ENCODE measurements at places on chromosomes 11 and 22. TPM values are rescaled to one million over a fixed set of nuclear protein-coding genes. Genes with fewer than 3 reads are reported as not detected.

DNA sequence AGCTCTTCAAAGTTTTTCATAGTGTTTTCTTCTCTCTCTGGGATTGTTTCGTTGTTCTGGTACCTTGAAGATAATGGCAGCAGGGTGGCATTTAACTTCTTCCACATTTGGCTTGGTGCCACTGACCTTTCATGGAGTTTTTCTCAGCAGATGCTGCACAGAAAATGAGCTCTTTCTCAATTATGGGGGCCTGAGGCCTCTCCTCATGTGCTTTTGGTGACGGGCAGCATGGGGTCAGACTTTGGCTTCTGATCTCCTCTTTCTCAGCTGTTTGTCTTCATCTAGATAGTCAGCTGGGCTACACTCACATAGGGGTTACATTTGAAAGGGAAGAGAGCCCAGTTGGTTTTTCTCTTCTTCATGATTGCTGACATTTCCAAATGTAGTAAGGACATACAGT, 76.3 kb downstream of the FAT3 start:
- DNase-seq: no peak

GRCh38 chr11:71565263-71565662, at the start of gene KRTAP5-10:
KRTAP5-10 (plus strand) TSS chr11:71565563; CDS start chr11:71565588, 25 bp downstream.
- DNase-seq: no peak

DNA sequence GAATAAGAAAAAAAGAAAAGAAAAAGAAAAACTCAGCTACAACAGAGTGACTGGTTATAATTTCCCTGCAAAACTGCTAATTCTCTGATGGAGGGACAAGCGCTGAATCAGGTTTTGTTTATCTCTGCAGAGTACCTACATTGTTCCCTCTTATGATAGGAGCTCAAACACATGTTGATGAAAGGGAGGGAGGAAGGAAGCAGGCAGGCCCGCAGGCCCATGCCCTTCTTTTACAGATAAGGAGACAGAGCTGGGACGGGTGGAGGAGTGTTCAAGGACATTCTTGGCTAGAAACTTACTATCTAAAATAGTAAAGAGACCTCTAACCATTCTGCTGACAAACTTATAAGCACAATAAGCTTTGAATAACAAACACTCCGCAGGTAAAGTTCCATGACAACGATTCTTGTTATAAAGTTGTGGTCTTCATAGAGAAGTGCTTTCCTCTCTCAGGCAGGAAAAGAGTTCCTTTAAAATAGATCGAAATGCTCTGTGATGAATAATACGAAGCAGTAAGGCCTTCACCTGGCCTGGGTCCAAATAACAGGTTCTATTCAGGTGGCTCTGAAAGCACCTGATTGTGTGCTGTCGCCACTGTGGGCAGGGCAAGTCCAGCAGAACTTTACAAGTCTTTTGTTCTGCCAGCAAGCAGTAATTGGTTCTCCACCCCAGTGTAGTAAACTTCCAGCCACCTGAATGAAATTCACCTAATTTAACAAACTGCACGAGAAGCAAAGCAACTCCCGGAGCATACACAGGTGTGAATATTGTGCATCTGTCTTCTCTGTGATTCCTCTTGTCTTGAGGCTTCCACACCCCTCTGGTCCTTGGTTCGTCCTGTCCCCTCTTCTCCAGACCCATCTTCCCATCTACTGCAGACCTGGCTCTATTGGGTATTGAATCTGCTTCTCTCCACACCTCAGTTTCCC, 15.3 kb upstream of the MICAL2 start:
- no peak for DNase-seq

- DNase-seq: peak; percentile 36
Measured at GRCh38 chr11:30346068-30346688, 23.3 kb downstream of the ARL14EP start.

DNA sequence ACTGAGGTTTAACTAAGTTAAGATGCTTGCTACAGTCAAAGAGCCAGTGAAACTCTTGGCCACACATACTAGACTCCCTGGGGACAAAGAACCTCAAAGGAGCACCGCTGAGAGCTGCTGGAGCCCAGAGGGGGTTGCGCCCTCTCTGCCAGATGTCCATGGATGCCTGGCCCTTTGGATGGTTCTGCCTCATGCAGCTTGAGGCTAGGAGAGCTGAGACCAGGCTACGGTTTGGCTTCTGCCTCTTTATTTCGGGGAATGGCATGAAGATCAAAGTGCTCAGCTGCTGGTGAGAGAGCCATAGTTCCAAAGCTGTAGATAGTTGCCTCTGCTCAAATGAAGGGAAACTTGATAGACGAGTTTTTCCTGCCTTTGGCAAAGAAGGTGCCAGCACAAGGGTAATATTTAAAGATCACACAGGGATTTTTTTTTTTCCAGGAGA, 43.0 kb downstream of the RASSF10 start:
- peak; percentile 33 for DNase-seq

- no peak for DNase-seq
Measured at GRCh38 chr11:31340903-31341572, 28.5 kb downstream of the DCDC1 start.

DNA sequence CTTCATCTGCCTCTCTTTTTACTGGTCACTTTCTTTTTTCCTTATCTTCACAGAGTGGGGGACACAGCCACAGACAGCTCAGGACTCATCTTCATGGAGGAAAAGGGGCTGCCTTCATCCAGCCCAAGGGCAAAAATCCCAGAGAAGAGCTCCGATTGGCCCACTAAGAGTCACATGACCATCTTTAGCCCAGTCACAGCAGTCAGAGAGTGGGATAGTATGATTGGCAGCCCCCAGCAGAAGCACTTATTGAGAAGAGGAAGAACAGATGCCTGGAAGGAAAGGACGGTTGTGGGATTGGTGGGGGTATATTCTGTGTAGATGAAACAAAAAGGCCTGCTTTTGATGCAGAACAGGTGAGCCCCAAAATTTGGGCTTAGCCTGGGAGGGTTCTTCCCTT, 77.8 kb downstream of the MN1 start:
- no peak for DNase-seq

DNA sequence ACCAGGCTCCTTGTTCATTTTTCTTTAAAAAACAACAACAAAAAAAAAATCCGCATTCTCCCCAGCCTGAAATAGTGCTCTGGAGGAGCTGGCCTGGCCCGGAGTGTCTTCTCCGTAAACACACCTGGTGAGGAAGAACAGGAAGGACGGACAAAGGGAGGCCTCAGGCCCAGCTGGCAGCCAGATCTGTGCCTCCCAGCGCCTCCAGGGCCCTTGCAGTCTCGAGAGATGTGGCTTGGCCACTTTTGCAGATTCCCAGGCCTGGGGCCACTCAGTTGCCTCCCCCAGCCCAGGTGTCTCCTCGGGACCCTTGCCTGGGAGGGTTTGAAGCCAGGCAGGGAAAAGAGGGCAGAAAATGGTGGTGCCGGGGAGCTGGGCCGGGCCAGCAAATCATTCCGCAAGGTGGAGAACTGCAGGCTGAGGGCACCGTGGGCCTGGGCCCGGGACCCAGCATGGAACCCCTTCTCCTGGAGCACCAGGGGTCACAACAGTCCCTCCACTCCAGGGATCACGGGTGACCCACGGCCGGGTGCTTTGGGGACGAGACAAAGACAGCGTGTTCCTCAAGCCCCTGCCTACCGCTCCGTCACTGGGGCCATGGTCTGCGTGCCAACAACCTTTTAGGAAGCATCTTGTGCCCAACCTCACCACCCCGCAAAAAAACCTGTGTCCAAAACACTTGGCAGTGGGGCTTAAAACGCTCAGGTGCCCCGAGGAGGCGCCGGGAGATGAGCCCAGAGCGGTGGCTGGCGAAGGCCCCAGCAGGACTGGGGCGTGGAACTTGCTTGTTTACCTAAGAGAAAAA, 67.1 kb upstream of the WNT7B start:
- no peak for DNase-seq

GRCh38 chr11:45168366-45169130, 22.1 kb downstream of the PRDM11 start:
- DNase-seq: no peak

- no peak for DNase-seq
Measured at GRCh38 chr11:64243236-64243854, 2.5 kb downstream of the FKBP2 start.

- no peak for DNase-seq
Measured at GRCh38 chr11:66727282-66728037, 1.6 kb downstream of the SPTBN2 start.

DNA sequence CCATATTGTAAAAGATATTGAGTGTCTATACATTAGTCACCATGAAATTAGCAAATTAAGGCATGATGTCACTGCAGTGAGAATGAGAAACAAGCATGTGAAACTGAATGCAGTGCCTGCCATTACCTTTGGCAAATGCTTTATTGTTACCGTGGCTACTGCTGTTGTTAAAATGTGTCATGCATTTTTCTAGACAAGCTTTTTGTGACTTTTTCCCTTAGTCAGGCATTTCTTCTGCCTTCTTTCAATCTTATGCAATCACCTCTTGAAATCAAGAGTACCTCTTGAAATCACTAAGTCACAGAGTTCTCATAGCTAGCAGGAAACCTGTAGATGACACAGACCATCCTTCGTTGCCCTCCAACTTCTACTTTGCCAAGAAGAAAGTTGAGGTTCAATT, 461.7 kb upstream of the TENM4 start:
- DNase-seq: no peak

CCDC88B gene
- 2.6 TPM for total RNA-seq

DNA sequence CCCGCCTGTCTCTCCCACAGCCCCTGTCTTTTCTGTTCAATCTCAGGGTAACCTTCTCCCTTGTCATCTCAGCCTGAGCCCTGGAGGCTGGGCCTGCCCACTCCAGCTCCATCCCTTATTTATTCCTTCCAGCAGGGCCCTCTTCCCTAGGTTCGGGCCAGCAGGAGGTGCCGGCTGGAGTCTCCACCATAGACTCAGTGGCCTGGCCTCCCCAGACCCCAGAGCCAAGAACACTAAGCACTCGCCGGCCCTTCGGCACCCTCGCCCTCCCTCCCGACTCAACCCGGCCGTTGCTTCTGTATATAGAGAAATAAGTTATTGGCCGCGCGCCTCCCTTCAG, 1.4 kb upstream of the RAB1B start:
- no peak for DNase-seq

GRCh38 chr11:117345039-117345438, 17.4 kb downstream of the CEP164 start:
- DNase-seq: no peak

SMIM35 gene
- total RNA-seq: not detected

- DNase-seq: no peak
Measured at GRCh38 chr11:108286956-108287355, 64.1 kb downstream of the ATM start.

- peak; percentile 56 for DNase-seq
Measured at GRCh38 chr11:65786786-65787636, at the start of gene OVOL1. OVOL1 (plus strand) TSS chr11:65787063; CDS start chr11:65787374, 311 bp downstream.

DNA sequence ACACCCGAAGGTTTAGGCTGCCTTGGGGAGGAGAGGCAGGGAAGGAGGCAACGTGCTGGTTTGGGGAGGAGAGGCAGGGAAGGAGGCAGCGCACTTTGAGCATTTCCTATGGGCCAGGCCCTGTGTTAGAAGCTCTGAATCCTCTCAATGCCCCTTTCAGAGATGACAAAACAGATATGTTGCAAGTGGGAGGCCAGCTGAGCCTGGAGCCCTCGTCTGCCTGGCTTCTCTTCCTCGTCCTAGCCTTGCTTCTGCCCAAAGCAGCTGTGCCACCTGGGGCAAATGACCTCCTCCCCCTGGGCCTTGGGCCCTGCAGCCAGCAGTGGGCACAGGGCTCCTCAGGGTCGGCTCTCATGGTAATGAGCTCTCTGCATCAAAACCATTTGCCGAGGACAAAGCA, 15.3 kb upstream of the LRRC32 start:
- DNase-seq: no peak

- no peak for DNase-seq
Measured at GRCh38 chr11:13868710-13869397, 93.7 kb upstream of the SPON1 start.

MAPK8IP2 gene
- total RNA-seq: 1.2 TPM

GRCh38 chr11:110141812-110142211, 48.6 kb downstream of the ZC3H12C start:
- DNase-seq: no peak

GRCh38 chr11:66570079-66570849, 1.9 kb upstream of the CTSF start:
- no peak for DNase-seq

- no peak for DNase-seq
Measured at GRCh38 chr11:10699072-10699471, 5.5 kb upstream of the IRAG1 start.

DNA sequence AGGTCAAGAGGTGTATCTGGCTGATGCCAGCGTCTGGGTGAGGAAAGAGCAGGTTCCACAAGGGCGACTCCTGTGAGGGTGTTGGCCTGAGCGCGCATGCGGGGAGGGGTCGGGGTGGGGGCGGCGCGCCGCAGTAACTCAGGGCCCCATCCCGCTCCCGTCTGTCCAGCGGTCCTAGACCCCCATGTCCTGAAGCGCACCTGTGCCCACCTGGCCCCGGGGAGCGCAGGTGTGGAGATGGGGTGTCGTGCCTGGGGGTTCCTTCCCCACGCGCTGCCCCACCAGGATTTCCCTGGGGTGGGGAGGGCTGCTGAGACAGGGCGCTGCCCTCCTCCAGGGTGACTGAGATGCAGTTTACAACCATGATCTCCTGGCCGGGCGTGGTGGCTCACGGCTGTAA, 20.9 kb downstream of the RNH1 start:
- no peak for DNase-seq

- no peak for DNase-seq
Measured at GRCh38 chr11:25527841-25528240, 804.1 kb upstream of the ANO3 start.
